GM12892 (cell line): ENCODE measurements at places on chromosomes 1 and 21.

GRCh38 chr1:209805875-209806760 is at the start of gene IRF6:
Gene IRF6, minus strand, starts transcription at chr1:209806142. Its CDS starts 4,729 bp downstream, at chr1:209801413.
- peak; percentile 69 for DNase-seq

DNA sequence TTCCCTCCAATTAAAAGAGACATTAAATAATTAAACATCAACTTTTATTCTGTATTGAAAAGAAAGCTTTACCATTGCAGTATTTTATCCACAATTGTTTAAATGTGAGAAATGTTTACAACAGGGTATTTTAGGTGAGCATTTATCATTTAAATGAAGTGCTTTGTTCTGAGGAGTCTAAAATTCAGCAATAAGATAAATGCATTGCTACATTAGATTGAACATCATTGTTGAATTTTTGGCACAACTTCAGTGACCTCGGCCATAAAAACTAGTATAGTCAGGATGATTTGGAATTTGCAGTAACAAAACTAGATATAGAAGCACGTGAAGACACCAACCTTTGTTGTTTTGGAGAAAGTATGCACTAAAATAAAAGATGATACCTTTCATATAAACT is 692.9 kb downstream of the USP25 start:
- DNase-seq, result no peak

DNA sequence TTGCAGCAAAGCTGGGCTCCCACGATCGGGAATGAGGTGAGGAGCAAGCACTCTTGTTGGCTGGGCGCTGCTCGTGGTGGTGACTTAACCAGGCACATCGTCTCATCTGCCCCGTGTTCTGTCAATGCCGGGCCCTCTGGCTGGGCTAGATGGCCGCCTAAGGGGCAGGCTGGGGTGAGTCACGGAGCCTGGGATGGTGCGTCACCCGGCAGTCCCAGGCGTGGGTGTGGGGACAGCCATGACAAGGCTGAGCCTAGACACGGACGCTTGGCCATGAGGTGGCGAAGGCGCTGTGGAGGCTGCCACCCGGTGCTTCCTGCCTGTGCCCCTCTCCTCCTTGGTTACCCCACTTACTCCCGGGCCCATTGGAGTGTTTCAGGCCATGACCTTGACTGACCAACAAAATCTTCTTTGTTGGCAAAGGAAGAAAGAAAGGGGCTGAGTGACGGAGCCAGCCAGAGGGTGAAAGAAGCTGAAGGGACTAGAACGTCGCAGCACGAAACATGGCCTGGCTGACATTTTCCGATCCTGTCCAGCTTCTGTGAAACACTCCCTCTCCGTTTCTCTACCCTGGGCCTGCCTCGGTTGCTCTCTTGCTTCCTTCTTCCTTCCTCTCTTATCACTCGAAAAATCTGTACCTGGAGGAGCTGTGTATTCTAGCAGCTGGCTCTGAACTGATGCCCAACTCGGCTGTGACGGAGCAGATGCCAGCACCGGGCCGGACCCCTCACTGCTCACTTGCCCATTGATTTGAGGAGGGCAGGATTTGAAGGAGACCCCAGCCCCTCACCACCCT is 596 bp downstream of the CD247 start:
- DNase-seq, result no peak

- DNase-seq, result no peak
Measured at GRCh38 chr1:14339288-14339687, 259.2 kb upstream of the KAZN start.

DNA sequence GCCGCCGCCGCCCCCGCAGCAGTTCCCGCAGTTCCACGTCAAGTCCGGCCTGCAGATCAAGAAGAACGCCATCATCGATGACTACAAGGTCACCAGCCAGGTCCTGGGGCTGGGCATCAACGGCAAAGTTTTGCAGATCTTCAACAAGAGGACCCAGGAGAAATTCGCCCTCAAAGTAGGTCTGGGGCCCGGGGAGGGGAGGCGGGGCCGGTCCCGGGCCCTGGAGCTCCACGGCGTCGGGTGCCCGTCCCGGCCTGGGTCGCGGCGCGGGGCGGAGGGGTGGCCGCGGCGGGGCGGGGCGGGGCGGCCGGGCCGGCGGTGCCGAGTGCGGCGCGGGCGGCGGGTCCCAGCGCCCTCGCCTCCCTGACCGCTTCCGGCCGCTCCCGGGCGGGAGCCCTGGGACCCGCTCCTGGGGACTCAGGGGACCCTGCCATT is 646 bp downstream of the MAPKAPK2 start:
- DNase-seq, result peak; percentile 43

- no peak for DNase-seq
Measured at GRCh38 chr1:13479171-13479856, 34.5 kb downstream of the LRRC38 start.

GRCh38 chr1:155278689-155279160 is 1.5 kb downstream of the HCN3 start:
- DNase-seq, result no peak

- DNase-seq, result no peak
Measured at GRCh38 chr1:108708691-108709660, 3.7 kb upstream of the FNDC7 start.

GRCh38 chr1:23555270-23555985 is 3.9 kb downstream of the ID3 start:
- no peak for DNase-seq

DNA sequence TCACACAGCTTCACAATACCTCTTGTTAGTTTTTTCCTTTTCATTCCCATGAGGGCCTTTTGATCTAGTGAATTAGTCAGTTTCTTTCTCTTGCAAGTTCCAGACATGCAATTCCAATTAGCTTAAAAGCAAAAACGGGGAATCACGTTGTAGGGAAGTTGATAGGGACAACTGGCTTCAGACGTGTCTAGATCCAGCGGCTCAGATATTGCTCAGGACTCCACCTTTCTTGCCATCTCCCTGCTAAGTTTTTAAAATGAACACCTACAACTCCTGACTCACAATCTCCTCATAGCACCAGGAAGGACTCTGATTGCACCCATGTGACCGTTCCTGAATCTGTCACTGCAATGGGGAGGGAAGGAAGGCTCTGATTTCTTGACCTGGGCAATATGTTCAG is 63.8 kb upstream of the ARHGAP29 start:
- DNase-seq, result no peak
